ENCODE measurements at places on chromosomes 6 and 20. TPM values are rescaled to one million over a fixed set of nuclear protein-coding genes. Genes with fewer than 3 reads are reported as not detected.

DNA sequence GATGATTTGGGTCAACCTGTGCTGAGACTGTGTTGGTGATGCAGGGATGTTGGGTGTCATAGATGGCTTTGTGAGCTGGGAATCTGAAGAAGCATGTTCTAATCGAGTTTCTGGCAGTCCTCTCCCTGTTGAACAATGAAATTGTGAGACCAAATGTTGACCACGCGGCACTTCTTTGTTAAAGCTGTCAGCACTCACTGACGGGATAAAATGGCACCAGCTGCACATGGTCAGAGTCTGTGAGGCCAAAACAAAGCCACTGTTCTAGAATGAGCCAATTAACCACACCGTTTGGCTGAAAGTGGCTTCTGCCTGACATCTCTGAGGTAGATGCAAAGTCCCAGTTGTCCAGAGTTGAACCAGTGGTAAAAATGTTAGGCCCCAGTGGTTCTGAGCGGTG lies 562.2 kb downstream of the KIF16B start:
- DNase-seq, result no peak

DNA sequence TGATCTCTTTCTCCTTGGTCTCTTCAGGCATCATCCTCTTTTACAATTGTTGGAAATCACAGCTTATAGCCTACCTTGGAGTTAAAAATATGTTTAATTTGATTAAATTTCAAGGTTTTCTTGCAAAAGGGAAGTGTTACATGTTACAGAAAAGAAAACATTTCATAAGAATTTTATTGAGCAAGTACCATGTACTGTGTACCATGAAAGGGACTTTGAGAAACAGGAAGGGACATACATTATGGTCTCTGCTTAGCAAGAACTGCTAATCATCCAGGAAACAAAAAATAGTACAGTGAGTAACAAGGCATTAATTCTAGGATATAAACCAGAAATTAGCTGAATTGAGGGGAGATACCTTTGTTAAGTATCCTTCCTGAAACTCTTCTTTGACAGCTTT lies 145.3 kb upstream of the SPACA1 start:
- no peak for DNase-seq

- DNase-seq, result peak; percentile 94
Measured at GRCh38 chr20:31560746-31561598, 44.1 kb upstream of the ID1 start.

Gene PSORS1C2
- polyA plus RNA-seq, result not detected
